ENCODE measurements at places on chromosomes 7 and 10.

DNA sequence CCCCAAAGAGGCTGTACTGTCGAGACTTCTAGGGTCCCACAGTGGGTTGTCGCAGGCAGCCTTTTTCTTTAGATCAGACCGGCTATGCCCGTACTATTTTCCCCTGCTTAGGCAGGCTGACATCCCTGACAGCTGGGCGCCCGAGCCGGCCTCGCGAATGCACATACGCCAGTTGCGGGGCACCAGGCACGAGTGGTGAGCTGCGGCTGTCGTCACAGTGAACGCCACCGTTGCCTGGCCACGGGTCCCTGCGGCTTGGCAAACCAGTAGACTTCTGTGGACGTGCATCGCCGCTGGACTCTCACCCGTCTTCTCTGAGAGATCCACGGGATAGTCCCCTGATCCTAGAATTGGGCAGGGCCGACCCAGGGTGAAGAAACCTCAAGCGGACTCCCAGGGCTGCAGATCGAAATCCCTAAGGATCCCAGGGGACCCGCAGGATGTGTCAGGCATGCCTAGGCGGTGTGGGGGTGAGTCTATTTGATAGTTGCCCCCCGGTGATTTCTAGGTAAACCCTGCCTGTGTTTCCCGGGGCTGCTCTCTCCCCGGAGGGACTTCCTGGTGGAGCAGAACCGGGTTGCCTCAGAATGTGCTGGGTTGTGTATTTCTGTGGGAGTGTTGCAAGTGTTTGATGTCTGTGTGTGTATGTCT is 33.0 kb upstream of the ZNF273 start:
- DNase-seq, result no peak

DNA sequence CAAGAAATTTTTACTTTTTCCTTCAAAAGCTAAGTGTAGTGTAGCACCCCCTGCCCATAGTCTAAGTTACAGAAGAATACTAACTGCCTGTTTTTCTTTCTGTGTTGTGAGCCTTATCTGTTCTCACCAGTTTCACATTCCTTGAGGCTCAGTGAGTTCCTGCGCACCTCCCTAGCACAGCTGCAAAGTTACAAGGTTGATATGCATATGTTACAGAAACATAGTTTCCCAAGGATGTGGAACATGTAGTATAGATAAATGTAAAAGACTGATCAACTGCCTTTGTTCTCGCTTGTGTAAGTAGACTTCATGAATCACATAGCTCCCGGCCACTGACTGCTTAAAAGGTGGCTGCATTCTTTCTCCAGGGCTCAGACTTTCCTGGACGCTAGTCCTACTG is 6.7 kb upstream of the ZNF33B start:
- DNase-seq, result no peak

DNA sequence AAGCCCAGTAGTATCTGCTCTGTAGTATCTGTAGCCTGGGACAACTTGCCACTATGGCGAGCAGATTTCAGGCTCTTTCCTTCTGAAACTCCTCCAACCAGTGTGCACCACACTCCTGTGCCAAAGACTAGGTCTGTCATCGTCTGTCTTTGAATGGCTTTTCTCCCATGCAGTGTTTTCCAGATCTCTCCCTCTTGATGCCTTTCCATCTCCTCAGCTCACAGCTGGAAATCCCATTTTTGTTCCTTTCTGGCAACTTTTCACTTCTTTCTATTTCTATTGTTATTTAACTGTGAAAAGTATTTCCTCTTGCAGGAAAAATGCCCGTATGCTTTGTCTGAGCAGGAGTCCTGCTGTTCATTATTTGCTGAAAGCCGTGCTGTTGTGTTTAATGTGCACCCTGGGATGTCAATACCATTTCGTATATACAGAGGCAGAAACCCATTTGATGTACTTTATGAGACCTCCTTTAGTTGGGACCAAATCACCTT is 373.7 kb downstream of the PHTF2 start:
- DNase-seq, result no peak

GRCh38 chr10:124703778-124704427 is 40.3 kb downstream of the FAM53B start:
- DNase-seq, result no peak

DNA sequence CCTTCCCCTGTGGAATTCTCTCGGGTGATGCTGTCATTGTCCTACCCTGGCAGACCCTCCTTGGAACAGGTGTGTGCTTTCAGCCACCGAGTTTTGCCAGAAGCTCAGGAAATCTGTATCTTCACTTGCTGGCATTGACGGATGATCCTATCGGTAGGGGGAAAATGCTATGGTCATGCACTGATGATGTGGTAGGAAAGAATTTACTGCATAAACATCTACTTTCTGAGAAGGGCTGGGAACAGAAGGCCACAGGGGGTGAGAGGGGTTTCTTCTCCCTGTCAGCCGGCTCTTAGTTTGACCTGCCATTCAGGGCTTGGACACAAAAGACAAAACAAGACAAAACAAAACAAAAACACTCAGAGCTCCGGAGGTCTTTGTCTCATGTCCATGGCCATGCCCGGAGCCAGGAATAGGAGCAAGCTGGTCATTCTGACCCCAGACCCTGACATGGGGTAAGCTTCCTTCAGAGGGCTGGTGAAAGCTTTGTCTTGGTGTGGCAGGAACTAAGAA is 43.6 kb upstream of the CARD11 start:
- no peak for DNase-seq

Measured in activated naive CD4-positive, alpha-beta T cell (primary cell).